Activated CD4-positive, alpha-beta T cell treated with anti-CD3 and anti-CD28 coated beads for 36 hours (primary cell): ENCODE measurements at places on chromosomes 3 and 15. TPM values are rescaled to one million over a fixed set of nuclear protein-coding genes. Genes with fewer than 3 reads are reported as not detected.
A peak's percentile ranks its signal among the peaks of the same experiment; 100 is the strongest.

DNA sequence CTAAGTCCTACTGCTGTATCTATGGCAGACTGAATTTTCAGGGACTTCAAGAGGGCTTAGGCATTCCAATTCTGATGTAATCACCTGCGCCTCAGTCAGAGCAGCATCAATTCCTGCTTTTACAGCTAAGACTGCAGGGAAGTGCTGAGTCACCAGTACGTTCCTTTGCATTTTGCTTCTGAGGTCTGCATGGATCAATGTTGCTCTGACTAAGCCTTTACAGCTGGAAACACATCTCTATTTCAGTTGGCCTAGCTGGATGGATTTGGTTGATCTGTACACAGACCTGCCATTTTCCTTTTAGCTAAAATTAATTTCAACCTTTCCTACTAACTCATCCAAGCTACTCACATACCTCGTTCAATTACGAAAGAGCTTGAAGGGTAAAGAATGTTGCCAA is 51.3 kb downstream of the ETV5 start:
- no peak for DNase-seq

DNA sequence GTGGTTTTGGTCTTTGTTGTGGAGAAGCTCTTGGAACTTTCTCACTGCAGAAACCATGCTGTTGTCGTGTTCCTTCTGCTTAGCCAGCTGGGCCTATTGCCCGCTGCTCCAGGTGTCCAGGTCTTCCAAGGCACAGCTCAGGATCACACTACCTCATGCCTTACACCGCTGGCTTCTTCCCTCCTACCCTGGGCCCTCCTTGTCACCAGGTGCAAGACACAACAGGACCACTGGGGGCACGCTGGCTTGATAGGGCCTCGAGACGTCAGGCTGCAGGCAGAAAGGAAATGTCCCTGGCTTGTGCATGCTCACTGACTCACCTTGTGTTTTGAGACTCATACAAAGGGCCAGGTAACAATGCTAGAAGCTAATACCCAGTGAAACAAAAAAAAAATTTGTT is 32.3 kb downstream of the PAQR9 start:
- DNase-seq = peak; percentile 62

DNA sequence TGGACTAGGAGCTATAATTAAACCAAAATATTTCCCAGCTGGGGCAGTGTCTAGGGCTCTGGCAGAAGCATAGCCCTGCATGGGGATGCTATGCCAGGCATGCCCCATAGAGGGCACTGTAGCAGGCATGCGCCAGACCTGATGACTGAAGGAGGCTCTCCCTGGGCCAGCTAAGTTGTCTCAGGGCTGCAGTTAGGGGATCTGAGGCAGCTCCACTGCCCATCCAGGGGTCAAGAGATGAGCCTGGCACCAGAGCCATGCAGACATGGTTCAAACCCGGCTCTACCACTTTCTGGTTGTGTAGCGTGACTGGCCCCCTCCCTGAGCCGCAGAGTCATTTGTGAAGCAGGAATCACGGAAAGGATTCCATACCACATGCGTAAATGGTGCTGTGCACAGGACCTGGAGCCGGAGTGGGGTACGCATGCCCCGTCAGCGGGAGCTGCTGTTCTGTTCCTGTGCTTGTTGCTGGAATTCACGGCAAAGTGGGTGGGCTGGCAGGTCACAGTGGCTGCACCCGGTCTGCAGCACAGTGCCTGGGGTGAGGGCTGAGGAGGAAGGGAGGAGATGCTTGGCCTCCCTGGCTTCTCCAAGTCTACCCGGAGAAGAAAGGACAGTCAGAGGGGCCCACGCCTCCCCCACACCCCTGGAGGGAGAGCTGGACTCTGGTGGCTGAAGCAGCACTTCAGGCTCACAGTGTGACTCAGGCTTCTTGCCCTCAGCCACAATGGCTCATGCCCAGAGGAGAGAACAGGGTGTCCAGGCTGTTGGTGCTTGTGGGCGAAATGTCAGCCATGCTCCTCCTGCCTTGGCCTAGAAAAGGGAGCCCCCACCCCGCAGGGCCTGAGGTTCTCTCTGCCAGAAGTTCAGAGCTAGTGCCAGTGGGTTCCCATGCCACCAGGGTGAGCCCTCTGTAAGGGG is 43.1 kb downstream of the DNASE1L3 start:
- DNase-seq = peak; percentile 83

- no peak for DNase-seq
These were observed 107.8 kb downstream of the CTNNB1 start for GRCh38 chr3:41307065-41307464.

DNA sequence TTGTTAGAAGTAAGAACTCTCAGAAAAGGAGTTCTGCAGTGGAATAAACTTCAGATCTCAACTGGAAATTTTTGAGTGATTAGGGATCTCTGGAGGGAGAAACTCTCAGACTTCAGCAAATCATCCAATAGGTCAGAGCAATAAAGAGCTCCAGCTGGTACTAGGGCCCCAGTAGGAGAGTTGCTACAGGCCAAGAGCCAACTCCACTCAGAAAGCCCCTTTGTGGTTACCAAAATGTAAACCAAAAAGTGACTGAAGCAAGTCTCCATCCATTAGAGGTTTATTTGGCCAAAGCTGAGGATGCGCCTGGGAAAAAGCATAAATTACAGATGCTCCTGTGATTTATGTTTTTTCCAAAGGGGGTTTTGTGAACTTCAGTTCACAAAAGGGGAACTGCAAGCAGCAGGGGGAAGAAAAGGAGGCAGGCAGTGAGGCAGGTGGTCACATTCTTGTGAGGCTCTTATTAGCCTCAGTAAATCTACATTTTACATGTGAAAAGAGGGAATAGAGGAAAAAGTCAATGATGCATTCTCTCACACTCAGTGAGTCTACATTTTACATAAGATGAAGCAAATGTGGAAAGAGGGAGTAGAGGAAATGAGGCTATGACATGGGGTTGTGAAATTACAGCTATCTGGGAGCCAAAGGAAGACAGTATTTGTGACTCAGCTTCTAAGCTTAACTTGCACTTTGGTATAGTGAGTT is 92.4 kb upstream of the DAZL start:
- DNase-seq = no peak

The C2CD4A gene
- 0.73 TPM for total RNA-seq

The ALS2CL gene
- 3.3 TPM for total RNA-seq

The TNFAIP8L3 gene
- total RNA-seq = not detected

The ACP3 gene
- total RNA-seq = not detected

The TMEM41A gene
- total RNA-seq = 21.6 TPM

The SCAANT1 gene
- not detected for total RNA-seq
